ENCODE measurements at places on chromosomes 3 and 15. TPM values are rescaled to one million over a fixed set of nuclear protein-coding genes. Genes with fewer than 3 reads are reported as not detected.

The IGSF11 gene
- total RNA-seq = 0.11 TPM

The LMAN1L gene
- not detected for total RNA-seq

- no peak for DNase-seq
Measured at GRCh38 chr3:36060950-36061349, 319.4 kb upstream of the STAC start.

The CLRN1 gene
- not detected for total RNA-seq

The SMAD6 gene
- total RNA-seq = 377 TPM

- DNase-seq = no peak
Measured at GRCh38 chr3:124260206-124260915, 268.4 kb upstream of the ROPN1 start.

DNA sequence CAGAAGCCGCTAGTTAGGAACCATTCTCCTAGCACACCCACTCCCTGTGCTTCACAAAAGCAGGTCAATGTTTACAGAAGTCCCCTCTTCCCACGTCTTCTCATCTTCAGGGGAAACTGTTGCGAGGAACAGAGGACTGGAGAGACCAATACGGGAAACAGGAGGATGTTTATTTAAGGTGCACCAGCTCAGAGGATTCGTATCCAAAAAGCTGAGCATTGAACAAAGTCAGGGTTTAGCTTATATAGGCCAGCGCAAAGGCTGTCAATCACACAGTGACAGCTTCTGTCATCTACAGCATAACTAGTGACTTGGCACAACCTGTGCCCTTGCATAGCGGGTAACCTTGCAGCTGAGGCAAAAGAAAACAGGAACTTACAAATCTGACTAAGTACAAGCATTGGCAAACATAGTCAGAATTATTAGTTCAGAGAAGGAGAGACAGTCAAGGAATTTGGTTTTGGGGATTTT lies 61.3 kb downstream of the ZDHHC19 start:
- no peak for DNase-seq

- no peak for DNase-seq
Measured at GRCh38 chr15:29043736-29044502, 158.1 kb downstream of the APBA2 start.

DNA sequence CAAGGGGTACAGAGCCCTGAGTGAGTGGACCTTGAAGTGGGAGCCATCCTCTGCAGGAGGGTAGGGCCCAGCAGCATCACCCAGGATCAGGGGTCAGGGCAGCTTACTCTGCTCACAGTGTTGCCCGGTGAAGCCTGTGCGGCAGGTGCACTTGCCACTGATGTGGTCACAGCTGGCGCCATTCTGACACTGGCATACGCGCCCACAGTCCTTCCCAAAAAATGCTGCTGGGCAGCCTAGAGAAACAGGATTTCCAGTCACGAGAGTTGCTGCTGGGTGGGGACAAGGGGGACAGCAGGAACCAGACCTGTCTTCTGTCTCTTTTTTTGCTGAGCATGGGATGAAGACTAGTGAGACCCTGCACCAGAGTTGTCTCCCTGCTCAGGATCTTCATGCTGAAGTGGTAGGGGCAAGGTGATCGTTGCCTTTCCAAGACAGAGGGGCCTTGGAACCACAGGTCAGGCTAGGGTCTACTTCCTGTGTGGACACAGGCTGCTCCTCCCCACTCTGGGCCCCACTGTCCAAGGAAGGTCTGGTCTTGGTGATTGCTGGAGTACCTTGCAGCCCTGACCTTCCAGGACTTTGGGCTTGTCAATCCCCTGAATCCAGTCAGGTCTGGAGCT lies 46.9 kb downstream of the RAB11A start:
- no peak for DNase-seq

GRCh38 chr15:89632563-89633430 lies 22.5 kb downstream of the KIF7 start:
- DNase-seq = no peak

The ACTRT3 gene
- total RNA-seq = 0.79 TPM

The STAB1 gene
- total RNA-seq = 49.5 TPM

GRCh38 chr3:52554026-52554755 lies 17.8 kb downstream of the UQCC5 start:
- peak; percentile 39 for DNase-seq

- DNase-seq = no peak
Measured at GRCh38 chr3:18086078-18086477, 339.1 kb downstream of the SATB1 start.

DNA sequence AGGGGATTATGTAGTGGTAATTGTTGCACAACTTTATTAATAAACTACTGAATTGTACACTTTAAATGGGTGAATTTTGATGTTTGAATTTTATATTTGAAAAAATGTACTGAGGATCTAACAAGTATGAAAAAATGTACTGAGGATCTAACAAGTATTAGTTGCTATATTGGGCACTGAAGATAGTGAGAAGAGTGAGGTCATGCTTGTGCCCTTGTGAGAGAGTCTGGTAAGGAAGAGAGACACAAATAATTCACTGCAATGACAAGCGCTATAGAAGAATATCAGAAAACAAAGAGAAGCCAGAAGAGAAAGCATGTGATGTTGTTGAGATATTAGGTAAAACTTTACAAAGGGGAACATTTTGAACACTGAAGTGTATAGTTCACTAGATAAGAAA lies 137.6 kb downstream of the DTWD1 start:
- no peak for DNase-seq

GRCh38 chr3:10932596-10932995 lies 60.0 kb upstream of the SLC6A1 start:
- no peak for DNase-seq

DNA sequence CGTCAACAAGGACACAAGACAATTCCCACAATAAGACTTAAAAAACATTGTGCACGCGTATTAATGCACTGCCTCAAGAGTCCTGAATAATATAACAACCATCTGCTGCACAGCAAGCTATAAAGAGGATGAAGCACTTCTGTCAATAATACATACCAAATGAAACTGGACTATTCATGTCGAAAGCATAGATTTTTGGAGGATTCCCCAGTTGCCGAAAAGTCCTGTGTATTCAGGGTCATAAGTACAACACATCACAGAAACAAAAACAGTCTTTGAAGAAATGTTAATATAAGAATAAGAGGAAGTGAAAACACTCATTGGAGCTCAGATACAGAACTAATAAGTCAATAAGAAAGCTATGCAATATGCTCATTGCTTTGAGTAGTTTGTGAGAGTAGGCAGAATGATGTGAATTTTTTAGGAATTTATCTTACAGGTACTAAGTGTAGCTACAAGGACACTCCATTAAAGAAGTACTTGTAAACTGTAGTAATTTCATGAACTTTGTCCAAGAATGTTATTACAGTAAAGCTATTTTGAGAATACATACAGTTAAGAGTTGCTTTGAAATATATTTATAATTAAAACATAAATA lies 31.6 kb downstream of the CBLB start:
- no peak for DNase-seq

- peak; percentile 66 for DNase-seq
Measured at GRCh38 chr15:70101459-70102113, 3.9 kb upstream of the TLE3 start.

- no peak for DNase-seq
Measured at GRCh38 chr15:41903782-41904181, 9.9 kb upstream of the SPTBN5 start.

DNA sequence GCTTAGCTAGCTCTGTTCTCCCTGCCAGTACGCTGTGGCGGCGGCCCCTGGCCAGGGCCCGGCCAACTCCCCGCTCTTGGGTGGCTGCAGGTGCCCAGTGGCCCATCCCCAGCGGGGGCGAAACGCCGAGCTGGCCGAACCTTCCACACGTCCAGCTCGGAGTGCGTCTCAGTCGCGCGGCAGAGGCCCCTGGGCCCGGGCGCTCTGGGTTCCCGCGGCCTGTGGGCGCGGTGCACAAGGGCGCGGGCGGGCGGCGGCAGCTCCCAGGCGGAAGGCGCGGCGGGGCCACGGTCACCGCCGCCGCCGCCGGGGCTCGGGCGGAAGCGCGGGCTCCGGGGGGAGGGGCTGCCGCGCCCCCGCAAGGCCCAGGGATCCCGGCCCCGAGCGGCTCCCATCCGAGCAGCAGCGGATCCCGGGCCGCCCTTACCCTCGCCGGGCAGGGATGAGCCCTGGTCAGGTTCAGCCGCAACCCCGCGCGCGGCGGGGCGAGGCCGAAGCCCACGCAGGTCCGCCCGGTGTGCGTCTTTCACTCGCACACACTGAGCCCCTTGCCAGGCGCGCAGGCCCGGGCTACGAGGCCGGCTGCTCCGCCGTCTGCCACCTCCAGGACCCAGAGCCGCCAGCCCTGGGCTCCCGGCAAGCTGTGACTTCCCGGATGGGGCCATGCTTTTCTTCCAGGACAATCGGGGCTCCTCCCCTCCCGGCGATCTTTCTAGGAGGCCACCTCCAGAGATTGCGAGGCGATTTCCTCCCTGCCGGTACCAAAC lies 54.2 kb downstream of the CCDC54 start:
- DNase-seq = peak; percentile 93

DNA sequence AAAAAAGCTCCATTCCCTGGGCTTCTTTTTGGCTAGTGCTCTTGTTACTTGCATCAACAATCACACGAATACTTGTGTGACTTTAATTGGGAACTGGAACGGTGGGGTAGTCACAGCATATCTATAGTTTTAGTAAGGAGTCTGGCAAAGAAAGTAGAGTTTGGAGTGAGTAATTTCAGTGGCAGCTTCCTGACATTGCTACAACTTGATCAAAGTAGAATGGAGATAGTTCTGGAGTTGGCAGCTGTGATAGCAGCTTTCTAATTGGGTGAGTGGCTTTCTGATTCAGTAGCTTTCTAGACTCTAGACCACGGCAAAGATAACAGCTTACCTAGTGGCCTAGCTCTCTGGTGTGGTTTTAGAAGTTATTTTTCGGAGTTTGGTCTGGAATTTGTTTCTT lies 475.0 kb downstream of the TUSC7 start:
- DNase-seq = no peak

DNA sequence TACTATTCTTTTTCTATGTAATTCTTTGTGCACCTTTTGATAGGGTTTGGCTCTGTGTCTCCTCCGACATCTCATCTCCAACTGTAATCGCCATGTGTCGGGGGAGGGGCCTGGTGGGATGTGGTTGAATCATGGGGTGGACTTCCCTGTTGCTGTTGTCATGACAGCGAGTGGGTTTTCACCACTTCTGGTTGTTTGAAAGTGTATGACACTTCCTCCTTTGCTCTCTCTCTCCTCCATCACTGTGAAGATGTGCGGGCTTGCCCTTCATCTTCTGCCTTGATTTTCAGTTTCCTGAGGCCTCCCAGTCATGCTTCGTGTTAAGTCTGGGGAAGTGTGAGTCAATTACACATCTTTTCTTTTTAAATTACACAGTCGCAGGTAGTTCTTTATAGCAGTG lies 225.8 kb upstream of the DPPA4 start:
- DNase-seq = no peak

- no peak for DNase-seq
Measured at GRCh38 chr15:37099319-37100108, 835 bp downstream of the MEIS2 start.

- no peak for DNase-seq
Measured at GRCh38 chr3:46656778-46657556, 36.5 kb downstream of the ALS2CL start.

DNA sequence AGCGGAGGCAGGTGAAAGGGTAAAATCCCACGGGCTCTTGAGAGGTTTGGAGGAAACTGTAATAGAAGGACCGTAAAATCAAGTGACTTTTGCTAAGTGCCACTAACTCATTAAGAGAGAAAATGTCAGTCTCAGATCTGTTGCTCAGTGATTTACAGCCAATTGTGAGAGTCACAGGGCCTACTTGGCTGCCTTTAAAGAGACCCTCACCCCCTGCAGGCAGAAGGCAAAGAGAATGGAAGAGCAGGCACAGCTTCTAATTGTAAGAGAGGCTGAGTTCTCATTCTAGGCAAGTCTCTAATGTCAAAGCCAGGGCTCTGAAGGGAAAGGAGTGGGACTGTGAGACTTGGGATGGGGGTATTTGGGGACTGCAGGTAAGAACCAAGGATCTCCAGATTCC lies 9.3 kb upstream of the SYNM start:
- DNase-seq = no peak

DNA sequence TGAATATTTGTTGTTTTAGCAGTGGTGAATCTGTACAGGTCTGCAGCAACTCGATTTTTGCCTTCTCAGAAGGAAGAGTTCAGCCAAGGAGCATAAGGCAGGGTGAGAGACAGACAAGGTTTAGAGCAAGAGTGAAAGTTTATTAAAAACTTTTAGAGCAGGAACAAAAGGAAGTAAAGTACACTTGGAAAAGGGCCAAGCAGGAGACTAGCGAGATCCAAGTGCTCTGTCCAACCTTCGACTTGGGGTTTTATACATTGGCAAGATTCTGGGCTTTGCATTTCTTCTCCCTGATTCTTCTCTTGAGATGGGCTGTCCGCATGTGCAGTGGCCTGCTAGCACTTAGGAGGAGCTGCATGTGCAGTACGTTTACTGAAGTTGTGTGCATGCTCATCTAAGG lies 46.7 kb upstream of the AADACL2 start:
- DNase-seq = no peak

GRCh38 chr3:145678401-145678800 lies 482.6 kb downstream of the PLOD2 start:
- no peak for DNase-seq

DNA sequence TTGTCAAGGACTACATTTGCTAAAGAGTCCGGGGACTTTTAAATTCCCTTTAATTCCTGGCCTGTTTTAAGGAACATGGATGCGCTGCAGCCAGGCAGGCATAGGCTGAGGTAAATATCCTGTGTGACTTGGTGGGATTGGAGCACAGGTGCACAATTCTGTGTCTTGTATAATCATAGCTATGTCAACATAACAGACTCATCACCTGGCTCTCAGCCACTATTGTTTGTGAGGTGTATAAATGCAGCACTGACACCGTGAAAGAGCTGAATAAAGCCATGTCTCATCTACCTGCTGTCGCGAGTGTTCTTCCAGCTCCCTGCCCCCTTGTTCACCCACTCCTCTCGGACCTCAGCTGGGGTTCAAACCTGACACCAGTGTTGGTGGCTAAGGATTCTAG lies 109.7 kb downstream of the MFSD1 start:
- no peak for DNase-seq

DNA sequence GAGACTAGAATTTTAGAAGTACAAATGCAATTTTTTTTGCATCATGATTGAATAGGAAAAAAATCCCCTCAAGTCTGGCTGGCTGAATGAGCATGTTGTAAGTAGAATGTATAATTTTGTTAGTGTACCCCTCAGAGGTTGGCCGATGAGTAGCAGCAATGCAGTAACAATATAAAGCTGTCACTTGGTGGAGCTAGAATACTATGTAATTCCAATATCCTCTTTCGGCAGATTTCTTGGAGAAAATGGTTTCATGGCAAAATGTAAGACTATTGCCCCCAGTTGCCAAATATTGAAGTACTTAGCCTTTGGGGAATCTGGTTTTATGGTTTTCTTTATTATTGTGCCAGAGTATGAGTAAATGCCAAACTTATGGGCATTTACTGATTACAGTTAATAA lies 39.8 kb upstream of the SGO1 start:
- no peak for DNase-seq

The LMCD1 gene
- 269 TPM for total RNA-seq

All from upper lobe of left lung (tissue), 6 donors.